ENCODE measurements at places on chromosomes 16 and 17.

DNA sequence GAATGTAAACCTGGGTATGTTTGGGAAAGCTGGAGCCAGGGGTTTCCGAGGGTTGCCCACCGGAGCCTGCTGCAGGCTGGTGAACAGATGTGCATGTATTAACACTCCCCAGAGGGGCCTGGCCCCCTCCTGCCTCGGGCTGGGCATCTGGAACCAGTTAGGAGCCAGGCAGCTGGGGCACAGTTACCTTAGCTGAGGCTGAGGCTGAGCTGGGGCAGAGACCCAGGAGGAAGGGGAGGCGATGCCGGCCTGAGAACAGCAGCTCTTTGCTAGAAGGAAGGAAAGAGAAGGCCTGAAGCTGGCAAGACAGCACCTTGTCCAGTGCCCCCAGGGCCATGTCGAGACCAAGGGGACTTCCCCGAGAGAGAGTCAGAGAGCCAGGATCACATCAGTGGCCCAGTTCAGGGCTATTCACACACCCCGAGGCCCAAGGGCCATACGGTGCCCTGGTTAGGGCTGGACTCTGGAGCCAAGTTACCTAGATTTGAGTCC, 65.8 kb downstream of the RMI2 start:
- DNase-seq, result no peak

DNA sequence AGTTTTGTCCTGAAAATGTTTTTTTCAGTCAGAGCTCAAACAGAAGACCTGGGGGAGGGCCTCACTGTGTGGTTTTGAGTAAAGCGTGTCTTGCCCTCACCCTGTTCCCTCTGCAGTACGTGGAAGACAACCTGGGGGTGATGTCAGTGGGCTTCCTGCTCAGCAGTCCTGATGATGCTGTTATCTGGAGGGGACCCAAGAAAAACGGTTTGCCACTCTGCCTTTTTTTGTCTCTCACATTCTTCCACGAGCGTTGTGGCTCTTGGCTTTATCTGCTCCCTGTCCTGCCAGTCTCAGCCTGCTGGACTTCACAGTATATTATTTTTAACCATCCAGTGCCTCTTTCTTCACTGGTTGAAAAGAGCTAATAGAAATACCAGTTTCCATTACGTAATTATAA, 12.9 kb downstream of the NUBP1 start:
- DNase-seq, result no peak

DNA sequence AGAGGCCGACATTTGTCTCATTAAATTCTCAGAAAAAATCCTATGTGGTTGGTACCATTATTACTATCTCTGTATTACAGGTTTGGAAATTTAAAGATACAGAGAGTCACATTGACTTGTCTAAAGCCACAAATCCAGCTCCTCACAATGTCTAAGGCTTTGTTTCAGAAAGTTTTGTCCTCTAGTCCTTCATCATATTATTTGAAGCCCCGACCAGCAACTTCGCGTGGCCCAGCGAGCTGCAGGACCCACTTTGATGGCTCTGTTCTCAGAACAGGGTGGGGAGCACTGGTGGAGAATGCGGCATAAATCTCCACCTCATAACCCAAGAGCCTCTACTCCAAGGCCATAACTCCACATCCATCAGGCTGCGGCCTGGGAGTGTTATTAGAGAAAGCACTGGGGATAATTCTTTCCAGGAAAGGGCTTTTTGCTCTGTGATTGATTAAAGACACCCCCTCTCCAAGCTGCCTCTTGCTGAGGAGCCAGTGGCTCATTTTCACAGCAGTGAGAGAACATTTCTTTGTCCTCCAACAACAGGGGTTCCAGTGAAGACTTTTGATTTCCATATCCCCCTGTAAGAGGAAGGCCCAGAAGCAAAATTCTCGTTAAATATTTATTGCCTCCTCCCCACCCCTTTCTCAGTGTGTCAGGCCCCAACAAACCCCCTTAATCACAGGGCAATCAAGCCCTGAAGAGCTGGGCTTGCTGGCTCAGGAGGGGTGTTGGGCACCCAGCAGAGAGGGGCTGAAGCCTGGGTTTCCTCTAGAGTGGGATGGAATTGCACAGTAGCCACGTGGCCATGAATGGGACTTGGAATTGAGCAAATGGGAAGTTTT, 113.7 kb upstream of the CDH11 start:
- DNase-seq, result no peak

DNA sequence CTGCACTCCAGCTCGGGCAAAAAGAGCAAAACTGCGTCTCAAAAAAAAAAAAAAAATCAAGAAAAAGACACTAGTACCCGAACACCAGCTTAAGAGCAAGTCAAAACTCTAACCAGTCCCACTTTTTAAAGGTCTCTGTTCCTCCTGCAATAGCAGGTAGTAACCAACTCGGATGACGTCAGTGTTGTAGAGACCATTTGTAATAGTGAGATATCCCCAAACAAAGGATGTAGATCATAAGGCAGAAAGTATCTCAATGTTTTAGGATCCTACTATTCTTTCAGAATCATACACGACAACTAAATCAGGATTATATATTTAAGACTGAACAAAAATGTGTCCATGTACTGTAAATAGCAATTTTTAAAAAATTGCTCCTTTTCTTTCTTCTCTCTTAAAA, 2.4 kb downstream of the JPT1 start:
- no peak for DNase-seq

GRCh38 chr16:30691907-30692306, 7.1 kb upstream of the SRCAP start:
- no peak for DNase-seq

- DNase-seq, result no peak
Observed at GRCh38 chr17:5680766-5681165, 96.5 kb upstream of the NLRP1 start.

DNA sequence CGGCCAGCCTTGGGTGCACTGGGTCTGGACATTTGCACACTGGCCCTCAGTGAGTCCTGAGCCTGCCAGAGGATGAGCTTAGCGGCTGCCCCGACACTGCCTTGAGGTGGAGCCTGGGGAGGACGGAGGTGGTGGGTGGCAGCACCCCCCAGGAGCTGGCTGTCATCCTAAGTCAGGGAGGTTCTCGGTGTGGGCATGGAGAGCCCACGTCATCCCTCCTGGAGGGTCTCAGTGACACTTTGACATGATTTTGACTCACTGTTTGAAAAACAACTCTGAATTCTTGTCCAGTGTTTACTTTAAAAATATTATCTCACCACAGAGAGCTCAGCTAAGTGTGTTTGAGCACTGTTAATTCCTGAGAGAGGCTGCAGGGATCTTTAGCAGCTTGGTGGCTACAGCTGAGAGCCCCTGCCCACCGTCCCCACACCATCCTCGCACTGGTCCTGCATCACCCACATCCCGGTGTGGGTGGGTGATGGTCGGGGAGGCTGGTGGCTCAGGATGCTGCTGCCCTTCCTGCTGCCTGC, 63.1 kb downstream of the BANP start:
- DNase-seq, result no peak

GRCh38 chr17:57289130-57289529, 32.8 kb downstream of the MSI2 start:
- no peak for DNase-seq

GRCh38 chr16:84036982-84037425, 5.6 kb downstream of the SLC38A8 start:
- DNase-seq, result no peak

DNA sequence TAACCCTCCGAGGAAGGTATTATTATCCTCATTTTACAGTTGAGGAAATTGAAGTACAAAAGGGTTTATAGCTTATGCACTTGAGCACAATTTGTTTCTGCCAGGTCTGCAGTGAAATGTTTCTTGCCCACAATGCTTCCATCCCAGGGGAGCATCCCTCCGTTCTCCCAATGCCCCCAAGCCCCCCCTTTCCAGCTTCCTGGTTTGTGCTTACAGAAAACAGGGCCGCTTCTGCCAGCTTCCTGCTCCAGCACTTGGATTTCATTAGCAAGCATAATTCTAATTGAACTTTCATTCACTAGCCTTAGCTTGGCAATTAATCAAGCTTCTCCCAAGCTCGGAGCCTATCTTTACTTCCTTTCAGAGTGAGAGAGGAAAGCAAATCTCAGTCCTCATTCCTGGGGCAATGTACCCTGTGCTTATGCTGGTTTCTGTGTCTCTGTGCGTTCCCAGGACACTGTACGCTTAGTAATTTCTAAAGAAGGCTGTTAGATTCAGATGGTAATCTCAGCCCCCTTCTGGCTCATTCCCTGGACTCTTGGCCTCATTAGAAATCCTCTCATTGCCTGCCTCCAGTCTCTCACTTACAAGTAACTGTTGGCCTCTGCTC, 141.6 kb downstream of the HS3ST2 start:
- no peak for DNase-seq

DNA sequence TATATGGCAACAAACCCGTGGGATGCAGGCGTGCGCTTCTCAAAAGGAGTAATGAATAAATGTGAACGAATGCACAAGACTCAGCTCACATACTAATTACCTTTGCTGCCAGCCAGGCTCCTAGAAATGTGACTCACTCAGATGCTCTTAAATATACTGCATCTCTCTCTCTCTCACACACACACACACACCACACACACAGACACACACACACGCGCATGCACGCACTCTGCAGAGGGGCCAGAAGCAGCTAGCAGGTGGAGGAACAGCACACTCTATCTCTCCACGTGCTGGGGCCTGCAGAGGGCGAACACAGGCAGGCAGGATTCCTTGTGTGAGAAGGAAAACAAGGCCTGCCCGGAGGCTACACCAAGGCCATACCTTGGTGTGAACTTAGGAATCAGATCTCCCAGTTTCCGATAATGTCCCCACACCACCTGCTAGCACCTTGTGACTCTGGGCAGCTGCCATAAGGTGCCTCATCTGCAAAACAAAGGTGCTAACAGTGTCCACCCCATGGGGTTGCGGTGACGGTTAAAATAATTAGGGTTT, 5.3 kb downstream of the GPRC5B start:
- no peak for DNase-seq

DNA sequence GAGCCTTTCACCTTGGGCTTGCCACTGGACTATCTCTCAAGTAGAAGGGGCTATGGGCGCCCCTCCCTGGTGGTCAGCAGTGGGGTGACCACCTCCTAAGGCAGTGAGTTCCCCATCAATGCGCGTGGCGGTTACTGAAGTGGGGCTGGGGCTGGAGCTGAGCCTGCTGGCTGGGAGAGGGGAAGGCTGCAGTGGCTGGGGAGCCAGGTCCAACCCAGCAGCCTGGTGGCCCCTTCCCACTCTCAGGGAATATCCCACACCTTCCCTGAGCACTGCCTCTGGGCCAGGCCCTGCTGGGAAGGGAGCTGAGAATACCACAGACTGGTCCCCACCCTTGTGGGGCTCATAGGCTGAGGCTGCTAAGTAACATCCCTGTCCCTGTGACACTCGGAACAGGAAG, 19.8 kb upstream of the MPRIP start:
- DNase-seq, result no peak

DNA sequence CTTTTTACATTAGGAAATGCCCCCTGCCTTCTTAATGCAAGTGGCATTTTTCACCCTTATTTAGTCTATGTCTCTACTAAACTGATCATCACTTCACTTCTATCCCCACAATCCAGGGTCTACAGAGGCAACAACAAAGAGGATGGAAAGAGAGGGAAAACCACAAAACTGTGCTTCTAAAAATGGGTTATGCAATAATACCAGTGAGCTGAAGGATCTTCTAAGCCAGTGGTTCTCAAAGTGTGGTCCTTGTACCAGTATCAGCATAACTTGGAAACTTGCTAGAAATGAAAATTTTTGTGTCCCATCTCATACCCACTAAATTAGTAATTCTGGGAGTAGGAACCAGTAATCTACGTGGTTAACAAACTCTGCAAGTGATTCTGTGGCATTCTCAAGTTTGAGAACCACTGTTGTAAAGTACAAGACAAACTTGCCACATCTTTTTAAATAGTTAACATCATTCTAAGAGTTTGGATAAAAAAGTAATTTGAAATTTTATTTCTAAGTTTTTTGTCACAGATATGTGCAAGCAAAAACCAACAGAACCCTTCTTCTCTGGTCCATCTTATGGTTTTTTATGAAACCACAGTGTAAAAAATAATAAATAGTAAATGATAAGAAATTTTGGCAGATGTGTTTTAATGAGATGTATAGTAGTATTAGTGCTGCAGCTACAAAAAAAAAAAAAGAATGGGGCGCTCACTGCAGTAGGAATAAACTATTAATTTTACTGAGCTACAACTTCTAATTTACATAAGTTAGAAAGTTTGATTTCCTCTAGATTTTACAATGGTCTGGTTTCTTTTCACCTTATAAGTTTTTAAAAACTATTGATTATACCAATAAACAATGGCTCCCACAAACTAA, 16.2 kb downstream of the CDC27 start:
- no peak for DNase-seq

- no peak for DNase-seq
Observed at GRCh38 chr17:61338000-61338798, 61.4 kb upstream of the TBX2 start.

DNA sequence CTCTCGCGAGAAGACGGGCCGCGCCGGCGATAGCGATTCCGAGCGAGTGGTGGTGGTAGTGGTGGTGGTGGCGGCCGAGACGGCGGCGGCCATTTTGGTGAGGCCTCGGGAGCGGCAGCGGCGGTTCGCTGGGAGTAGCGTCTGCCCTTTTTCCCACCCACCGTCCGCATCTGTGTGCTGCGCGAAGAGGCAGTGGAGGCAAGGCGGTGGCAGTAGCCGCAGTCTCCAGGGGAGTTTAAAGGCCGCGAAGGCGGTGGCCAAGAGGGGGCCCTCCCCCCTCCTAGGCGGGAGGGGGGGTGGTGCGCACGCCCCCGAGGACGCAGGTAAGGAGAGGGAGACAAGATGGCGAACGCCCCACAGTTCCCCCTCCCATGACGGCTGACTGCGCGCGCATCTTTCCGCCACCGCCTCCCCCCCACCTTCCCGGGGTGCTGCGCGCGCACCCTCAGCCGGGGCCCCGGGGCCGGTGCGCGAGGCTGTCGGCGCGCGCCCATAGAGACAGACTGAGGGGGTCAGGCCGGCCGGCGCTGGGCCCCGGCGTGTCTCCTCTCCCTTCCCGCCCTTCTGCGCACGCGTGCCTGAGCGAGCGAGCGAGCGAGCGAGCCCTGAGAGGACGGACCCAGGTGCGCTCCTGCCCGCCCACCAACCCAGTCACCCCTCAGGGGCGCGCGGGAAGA, 694 bp upstream of the SRCAP start:
- peak; percentile 45 for DNase-seq

- DNase-seq, result peak; percentile 83
Observed at GRCh38 chr17:30519707-30520106, 42.5 kb downstream of the GOSR1 start.

DNA sequence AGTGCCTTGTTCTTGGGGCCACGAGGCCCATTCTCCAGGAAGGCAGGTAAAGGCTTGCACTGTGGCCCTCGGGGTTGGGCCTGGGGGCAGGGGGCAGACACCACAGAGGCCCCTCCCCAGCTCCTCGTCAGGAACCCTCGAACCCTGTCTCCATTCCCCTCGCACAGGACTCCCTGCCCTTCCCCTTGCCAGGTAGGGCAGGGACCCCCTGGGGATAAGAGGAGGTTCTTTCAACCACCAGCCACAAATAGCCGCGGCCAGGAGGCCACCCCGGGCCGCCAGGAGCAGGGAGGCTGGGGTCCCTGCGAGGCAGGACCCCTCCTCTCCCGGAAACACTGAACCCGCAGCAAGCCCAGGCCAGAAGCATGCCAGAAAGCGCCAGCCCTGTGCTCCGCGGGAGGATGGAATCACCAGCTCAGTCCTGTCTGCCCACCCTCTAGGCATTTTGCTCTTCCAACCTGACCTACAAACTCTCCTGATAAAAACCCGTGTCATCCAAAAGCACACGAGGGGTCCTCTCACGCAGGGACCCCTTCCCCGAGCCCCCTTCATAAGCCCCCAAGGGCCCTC, 45.6 kb downstream of the SLC47A1 start:
- no peak for DNase-seq

Data from non-pigmented ciliary epithelial cell (primary cell).